ENCODE measurements at places on chromosomes 5 and 9. TPM values are rescaled to one million over a fixed set of nuclear protein-coding genes. Genes with fewer than 3 reads are reported as not detected.

GRCh38 chr9:80796632-80797031 is 892.7 kb downstream of the TLE1 start:
- no peak for DNase-seq

DNA sequence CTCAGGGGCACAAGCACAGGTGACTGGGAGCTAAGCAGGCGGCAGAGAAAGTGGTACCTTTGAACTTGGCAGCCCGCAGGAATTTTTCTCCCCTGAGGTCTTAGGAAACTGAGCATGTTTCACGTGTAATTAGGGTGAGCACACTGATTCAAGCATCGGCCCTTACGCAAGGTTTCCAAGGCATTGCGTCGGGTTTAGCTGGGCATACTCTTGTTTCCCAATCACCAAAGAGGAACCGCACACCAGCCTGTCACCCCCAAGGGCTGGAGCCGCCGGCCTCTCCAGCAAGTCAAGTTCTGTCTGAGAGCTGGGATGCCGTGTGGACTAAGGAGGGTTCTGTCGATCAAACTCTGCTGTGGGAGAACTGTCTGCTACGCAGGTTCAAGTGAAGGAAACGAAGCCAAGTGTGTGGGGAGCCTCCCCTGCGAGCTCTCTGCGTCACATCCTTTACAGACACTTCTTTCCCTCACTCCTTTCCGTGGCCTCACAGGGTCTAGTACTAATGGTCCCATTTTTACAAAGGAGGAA is 53.0 kb downstream of the ERGIC1 start:
- DNase-seq = peak; percentile 88

GRCh38 chr5:150587856-150588595 is 52.4 kb upstream of the SYNPO start:
- no peak for DNase-seq

DNA sequence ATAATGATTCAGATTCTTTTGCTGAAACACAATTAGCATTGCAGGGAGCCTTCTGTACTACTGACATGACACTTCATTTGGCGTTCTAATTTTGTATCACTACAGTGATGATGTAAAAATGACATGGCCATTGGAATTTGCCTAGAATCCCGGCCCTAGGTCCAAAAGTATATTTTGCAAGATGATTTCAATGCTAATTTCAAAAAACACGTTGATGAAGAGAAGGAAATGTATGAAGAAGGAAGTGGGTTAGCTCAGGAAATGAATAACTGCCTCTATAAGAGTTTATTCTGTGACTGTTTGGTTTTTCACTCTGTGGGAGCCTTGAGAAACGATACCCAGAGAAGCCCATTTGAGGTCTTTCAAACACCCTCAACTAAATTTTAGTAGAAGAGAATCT is 59.3 kb downstream of the OSTF1 start:
- DNase-seq = peak; percentile 19

GRCh38 chr9:82057805-82058204 is 69.2 kb downstream of the SPATA31D1 start:
- no peak for DNase-seq

DNA sequence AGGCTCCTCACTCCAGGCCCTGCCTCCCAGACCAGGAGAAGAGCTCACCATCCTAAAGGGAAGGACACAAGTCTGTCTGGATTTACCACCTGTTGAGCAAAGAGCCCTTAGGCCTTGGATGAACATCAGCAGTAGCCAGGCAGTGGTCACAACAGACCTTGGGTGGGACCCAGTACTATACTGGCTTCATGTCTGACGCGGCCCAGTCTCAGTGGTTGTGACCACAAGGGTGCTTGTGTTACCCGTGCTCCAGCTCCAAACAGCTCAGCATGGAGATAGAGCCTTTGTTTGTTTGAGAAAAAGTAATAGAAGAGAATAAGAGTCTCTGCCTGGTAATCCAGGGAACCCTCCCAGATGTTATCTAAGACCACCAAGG is 617.4 kb downstream of the BRINP1 start:
- no peak for DNase-seq

The FAM153A gene
- not detected for polyA plus RNA-seq
